HCEC 1CT (cell line): ENCODE measurements at places on chromosomes 13 and 19.

DNA sequence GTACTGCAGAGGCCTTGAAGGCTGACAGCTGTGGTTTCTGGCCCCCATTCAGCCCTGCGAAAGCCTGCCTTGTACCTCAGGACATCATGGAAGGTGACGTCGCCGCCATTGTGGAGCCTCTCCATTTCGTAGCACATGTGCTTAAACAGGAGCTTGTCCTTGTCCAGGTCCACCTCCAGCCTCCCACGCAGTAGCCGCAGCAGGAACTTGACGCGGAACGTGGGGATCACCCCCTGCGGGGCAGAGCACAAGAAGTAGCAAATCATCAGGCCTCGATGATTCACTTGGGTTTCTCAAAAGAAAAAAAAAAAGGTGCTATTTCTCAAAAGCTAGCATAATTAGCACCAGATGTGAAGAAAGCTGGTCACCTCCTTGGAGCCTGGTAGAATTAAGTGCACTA lies 351.0 kb downstream of the NALCN start:
- DNase-seq: no peak

GRCh38 chr13:50224534-50224933 lies 209.3 kb downstream of the KCNRG start:
- peak; percentile 40 for DNase-seq

DNA sequence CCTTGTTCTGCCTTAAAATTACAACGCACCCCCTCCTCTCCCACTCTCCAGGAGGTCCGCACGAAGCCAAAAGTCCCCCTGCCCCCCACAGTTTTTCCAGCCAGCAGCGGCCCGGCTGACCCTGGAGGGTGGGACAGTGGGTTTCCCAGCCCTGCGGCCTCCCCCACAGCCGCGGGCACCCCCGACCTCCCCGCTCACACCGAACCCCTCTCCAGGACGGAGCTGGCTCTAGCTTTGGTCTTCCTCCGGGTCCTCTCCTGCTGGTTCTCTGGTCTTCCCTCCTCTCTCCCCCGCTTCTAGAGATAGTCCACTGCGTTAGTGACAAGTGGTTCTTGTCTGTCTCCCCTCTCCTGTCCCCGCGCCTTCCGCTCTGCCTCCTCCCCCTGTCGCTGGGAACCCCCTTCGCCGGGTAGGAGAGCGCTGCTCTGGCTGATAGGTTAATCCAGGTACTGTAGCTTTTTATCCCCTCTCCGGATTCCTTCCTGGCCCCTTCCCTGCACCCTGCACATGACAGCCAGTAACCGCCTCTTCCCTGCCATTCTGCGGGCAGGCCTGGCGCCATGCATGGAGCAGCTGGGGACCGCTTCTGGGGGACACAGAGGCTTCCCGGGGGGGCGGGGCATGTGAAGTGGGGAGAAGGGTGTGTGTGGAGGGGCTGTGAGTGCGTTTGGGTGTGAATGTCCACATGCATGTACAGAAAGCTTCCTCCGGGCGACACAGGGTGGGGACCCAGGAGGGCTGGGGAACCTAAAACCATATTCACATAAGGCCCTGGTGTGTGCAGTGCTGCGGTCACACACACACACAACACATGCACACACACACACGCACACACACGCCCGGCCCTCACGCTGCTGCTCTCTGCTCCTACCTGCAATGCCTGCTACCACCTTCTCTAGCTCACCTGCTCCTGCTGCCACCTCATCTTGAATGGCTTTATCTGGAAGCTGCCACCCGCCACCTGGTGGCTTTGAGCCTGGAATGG lies 17.2 kb downstream of the PRR36 start:
- no peak for DNase-seq

DNA sequence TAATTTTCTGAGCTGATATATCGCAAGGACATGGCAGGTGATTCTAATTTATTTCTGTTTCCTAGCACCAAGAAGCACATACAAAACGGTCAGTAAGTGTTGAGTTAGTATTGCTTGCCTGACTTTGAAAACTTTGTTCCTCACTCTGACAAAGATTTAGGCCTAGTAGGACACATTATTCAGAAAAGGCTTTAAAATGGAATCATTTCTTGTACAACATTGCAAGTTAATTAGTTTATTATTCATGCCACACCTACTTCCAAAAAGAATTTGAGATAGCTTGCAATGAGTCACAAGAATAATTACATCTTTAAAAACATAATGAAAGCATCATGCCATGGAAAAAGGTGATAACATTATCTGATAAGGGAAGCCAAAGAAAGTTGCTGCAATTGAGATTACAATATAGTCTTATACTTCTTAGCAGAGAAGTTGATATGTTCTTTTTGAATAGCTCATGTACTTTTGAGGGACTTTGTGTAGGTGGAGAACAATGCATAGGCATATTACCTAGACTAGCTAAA lies 474.2 kb downstream of the KLF5 start:
- no peak for DNase-seq

DNA sequence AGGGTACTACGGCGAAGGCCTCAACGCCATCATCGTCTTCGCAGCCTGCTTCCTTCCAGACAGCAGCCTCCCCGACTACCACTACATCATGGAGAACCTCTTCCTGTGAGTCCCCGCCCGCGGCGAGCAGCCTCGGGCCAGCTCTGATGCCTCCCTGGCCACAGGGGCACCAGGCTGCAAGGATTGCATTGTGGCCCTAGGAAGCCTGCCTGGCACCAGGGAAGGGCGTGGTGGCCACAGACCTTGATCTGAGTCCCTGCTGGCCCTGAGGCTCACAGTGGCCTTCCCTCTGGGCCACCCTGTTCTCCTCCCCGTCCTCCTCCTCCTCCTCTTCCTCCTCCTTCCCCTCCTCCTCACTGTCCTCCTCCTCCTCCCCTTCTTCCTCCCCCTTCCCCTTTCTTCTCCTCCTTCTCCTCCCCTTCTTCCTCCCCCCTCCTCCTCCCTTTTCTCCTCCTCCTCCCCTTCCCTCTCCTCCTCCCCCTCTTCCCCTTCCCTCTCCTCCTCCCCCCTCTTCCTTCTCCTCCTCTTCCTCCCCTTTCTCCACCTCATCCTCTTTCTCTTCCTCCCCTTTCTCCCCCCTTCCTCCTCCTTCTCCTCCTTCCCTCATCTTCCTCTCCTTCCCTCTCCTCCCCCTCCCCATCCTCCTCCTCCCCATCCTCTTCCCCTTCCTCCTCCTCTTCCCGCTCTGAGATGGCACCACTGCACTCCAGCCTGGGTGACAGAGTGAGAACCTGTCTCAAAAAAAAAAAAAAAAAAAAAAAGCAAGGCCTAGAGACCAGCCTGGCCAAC lies 24.4 kb upstream of the NMRK2 start:
- DNase-seq: no peak

- DNase-seq: no peak
Measured at GRCh38 chr13:91368676-91369440, 21.4 kb downstream of the MIR17HG start.

- no peak for DNase-seq
Measured at GRCh38 chr13:104632736-104633135, 1566.5 kb upstream of the SLC10A2 start.

DNA sequence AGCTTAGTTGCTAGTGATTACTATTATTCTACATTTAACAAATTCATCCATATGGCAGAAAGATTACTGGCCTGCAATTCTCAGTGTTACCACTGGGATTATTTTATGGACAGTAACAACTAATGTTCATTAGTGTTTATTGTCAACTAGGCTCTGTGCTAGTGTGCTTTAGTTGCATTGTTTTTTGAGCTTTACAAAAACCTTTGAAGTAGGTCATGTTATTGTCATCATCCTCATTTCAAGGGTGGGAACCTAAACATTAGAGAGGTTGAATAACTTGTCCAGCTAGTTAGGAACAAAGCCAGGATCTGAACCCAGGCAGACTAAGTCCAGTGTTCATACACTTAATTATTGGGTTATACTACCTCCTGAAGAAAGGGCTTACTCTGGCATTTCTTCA lies 27.8 kb upstream of the TDRD3 start:
- no peak for DNase-seq

GRCh38 chr19:16057062-16057461 lies 19.2 kb upstream of the TPM4 start:
- no peak for DNase-seq

- no peak for DNase-seq
Measured at GRCh38 chr13:73248711-73249580, 190.1 kb downstream of the KLF5 start.

DNA sequence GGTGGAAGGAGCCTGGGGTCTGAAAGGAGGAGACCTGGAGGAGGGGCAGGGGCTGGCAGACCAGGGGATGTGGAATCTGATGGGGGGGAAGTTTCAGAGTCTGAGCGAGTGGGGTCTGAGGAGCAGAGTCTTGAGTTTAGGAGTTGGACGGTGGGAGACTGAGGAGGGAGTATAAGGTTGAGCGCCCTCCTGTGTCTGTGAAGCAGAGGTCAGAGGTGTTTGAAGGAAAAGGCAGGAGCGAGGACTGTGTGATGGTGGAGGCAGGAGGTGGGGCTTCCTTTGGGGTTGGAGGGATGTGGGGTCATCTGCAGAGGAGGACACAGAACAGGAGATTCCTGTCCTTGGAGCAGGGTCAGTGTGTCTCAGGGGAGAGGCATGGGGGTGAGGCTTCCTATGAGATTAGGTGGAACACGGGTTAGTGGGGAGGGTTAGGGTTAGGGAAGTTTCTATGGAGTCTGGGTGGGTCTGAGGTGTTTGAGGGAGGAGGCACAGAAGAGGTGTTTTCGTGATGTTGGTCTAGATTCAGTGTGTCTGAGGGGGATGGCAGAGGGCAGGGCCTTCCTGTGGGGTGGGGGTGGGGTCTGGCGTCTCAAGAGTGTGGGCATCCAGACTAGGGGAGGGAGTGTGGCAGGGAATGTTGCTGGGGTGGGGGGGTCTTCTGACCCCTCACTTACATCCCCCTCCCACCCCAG lies 8.3 kb downstream of the RYR1 start:
- DNase-seq: no peak

DNA sequence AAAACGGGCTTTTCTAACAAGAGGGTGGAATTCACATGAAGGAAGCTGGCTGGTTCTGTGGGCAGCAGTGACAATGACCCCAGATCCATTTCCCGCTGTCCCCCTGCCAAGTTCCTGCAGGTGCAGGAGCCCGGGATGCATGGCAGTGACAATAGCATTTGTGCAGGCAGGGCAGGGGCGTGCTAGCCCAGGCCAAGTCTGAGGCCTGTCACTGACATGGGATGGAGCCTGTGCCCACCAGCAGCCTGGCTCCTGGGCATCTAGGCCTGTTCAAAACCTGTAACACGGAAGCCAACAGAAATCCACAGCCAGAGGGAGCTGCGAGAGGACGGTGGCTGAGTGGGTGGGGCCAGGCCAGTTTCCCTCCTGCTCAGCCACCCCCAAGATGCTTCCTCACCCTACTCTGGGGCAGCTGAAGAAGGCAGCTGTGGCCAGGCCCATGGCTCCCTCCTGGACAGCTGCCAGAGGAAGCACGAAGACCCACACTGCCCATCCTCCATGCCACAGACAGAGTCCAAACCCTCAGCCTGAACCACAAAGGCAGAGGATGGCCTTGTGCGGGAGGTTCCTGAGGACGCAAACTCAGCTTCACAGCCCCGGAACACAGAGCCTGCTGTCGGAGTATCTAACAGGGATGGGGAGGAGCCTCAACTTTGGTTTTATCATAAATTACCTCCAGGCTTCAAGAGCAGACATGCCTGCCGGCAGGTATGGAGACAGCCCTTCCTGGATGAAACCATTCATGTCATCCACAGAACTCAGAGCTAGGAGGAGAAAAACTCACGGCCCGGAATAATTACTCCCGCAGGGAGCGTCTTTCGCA lies 74.0 kb downstream of the CEBPG start:
- DNase-seq: no peak

DNA sequence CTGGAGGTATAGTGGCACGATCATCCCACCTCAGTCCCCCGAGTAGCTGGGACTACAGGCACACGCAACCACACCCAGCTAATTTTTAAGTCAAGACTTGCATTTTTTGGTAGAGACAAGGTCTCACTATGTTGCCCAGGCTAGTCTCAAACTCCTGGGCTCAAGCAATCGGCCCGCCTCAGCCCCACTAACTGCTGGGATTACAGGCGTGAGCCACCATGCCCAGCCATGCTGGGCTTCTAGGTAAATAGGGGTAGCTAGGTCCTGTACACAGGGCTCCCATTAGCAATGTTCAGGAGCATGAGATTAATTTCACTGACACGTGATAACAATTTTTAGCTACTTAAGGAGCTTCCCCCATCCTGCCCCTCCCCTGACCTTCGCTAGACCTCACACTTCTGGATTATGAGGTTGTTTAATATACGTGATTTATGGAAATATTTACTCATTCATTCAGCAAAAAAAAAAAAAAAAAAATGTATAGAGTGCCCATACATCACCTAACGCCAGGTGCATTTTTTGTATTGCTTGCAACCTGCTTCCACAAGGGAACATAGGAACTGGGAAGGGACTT lies 19.2 kb downstream of the TMEM272 start:
- no peak for DNase-seq

- no peak for DNase-seq
Measured at GRCh38 chr13:51590231-51590970, 6.1 kb downstream of the WDFY2 start.

DNA sequence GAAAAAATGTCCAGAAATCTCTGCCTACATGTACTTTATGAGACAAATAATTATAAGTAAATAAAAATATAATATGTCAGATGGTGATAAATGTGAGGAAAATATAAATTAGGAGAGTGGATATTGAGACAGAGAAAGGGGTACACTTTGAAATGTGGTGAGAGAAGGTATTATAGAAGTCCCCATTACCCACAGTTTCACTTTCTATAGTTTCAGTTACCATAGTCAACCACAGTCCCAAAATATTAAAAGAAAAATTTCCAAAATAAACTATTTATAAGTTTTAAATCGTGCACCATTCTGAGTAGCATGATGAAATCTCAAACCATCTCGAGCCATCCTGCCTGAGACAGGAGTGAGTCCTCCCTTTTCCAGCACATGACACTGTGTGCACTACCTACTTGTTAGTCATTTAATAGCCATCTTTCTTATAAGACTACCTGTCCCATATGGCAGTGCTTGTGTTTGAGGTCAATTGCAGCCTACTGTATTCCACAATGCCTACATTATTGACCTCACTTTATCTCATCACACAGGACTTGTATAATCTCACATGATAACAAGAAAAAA lies 653.7 kb downstream of the DACH1 start:
- DNase-seq: no peak

- DNase-seq: no peak
Measured at GRCh38 chr13:71460211-71460610, 406.8 kb downstream of the DACH1 start.

DNA sequence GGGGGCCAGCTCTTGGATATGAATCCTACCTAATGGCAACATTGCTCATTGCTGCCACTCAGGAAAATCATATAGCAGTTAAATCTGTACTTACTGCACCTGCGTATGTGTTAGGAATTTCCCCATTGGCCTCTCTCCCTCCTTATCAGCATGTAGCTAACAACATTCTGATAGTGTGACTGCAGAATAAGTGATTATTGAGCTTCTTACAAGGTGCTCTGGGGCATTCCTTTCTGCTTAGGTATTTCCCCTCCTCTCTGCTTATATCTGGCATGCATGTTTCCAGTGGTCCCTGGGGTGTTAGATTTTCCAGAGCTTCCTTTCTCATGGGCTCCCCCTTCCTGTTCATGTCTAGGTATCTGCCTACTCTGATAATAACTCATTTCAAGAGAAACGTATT lies 414.1 kb upstream of the SLITRK1 start:
- DNase-seq: no peak

DNA sequence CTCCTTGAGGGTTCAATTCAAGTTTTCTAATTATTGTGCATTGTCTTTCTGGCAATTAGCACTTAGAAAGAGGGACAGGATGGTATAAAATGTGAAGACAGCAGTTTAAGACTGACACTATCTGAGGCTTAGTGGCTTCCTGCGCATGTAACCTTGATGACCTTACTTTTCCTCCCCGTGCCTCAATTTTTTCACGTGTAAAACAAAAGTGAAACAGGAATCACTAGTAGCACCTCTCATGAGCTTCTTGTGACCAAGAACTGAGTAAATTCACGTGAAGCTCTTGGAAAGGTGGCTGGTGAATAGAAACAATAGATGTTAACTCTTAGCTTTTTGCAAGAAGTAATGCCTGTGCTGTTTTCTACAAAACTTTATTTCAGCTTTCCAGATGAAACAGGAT lies 233.9 kb downstream of the LMO7 start:
- DNase-seq: no peak
